ENCODE measurements at places on chromosomes 6 and 20.

DNA sequence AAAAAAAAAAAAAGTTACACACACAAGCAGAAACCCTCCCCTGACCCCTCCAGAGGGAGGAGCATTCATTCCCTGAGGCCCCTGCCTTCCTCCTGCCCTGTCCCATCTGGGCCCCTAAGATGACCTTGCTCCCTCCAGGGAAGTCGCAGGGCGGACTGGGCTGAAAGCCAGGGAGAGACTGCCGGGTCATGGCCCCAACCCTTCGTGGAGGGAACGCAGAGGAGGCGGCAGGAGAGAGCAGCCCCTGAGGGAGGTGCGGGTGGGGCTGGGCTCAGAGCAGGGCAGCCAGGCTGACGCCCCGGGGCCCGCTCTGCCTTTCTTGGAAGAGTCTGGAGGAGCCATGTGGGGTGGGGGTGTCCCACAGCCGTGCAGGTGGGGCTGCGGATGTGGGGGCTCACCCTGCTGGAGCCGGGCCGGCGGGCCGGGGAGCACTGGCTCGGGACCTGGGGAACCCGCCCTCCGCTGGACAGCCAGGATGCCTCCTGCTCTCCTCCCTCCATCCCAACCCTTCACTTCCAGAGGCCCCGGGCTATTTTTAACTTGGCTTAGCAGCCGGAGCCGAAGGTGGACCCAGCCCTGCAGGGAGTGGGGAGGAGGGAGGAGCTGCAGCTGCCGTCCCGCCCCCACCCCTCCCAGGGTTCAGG lies 15.0 kb upstream of the ABHD16B start:
- DNase-seq: no peak

DNA sequence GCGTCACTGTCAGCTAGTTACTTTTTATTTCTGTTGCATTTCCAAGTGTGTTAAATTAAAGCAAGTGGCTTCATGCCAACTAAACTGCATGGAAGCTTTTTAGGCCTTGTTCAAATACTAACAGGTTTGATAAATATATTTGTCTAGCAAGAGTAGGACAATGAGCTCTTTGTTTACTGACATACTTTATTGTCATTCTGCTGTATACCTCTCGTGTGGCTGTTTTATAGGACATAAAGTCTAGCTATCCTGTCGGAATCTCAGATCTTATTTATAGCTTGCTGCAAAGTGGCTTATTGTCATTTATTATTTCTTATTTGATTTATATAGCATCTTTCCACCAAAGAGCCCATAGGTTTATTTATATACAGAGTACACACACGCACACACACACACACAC lies 711.1 kb downstream of the KIF16B start:
- no peak for DNase-seq

- no peak for DNase-seq
Measured at GRCh38 chr6:119240257-119241110, 109.1 kb downstream of the MAN1A1 start.

- no peak for DNase-seq
Measured at GRCh38 chr20:54048481-54048880, 21.9 kb downstream of the BCAS1 start.

GRCh38 chr6:135163440-135163738 lies 17.7 kb upstream of the MYB start:
- no peak for DNase-seq

GRCh38 chr20:25314497-25315417 lies 66.9 kb downstream of the PYGB start:
- no peak for DNase-seq
